ENCODE measurements at places on chromosomes 2 and 18. TPM values are rescaled to one million over a fixed set of nuclear protein-coding genes. Genes with fewer than 3 reads are reported as not detected.

DNA sequence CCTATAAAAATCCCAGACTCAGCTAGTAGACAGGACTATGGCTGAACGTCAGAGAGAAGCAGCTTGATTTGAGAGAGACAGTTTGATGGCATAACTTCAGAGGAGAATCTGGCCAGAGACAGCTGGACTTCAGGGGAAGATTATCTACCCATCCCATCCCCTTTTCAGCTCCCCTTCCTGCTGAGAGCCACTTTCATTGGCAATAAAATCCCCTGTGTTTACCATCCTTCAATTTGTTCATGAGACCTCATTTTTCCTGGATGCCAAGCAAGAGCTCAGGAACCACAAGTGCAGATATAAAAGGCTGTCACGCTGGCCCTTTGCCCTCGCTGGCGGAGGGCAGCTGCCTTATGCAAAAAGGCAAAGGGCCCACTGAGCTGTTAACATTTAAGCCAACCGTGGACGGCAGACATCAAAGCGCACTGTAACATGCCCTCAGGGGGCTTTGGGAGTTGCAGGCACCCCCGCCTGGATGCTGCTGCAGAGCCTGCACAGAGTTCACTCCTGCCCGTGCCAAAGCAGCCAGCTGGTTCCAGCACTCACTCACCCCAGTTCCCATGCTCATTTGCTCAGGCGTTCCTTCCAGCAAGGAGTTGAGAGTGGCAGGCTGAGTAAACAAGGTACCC lies 164.3 kb upstream of the PGAP1 start:
- no peak overlapping the region for H3K4me3 ChIP-seq
- H3K27me3 ChIP-seq, result no peaks in the 10 kb centered on the region
- no peaks in the 10 kb centered on the region for H3K36me3 ChIP-seq
- H3K27ac ChIP-seq, result no peak overlapping the region
- H3K4me1 ChIP-seq, result no peaks in the 10 kb centered on the region
- no peak for DNase-seq

DNA sequence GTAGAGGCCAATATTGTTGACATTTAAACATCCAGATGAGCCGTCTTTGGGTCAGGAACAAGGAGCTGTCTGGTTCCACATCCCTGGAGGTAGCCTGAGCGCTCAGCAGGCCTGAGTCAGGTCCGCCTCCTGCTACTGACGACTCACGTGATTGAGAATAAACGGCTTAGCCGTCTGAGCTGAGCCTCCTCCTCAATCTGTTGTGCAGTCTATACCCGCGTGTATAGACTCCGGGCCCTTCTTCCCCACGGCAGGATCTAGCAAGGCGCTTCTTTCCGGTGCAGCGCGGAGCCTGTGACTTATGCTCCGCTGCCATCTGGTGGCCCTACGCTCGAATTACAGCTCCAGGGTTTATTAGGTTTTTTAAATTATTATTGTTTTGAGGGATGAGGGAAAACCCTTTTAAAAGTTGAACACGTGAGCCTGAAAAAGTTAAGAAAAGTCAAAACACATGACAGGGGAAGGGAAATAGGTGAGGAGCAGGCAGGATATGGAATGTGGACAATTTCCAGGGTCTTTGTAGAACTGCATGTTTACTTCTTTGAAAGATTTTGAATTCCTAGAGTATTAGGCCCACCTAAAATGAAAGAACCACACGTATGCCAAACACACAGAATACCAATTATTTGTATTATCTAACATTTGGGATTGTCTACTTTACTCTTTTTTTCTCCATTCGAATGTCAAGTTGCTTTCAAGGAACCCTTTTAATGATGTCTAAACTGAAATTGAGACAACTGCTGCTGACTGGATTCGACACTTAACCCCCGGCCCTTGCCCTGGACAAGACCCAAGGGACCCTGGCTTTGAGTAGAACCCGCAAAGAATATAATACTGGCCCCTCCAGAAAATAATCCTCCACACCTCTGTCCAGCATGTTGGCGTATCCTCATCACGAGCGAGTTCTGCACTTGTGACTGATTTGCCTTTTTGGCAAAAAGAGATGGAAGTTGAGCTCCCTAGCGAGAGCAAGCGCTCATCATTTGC lies 112.4 kb upstream of the ZNF236 start:
- no peak overlapping the region for H3K4me3 ChIP-seq
- no peaks in the 10 kb centered on the region for H3K27me3 ChIP-seq
- H3K27ac ChIP-seq, result no peak overlapping the region
- no peaks in the 10 kb centered on the region for H3K36me3 ChIP-seq
- no peaks in the 10 kb centered on the region for H3K4me1 ChIP-seq
- peak; percentile 78 for DNase-seq

GRCh38 chr2:45223531-45223930 lies 214.3 kb upstream of the SIX2 start:
- no peak overlapping the region for H3K27ac ChIP-seq
- H3K27me3 ChIP-seq, result peaks cover 3% of the 10 kb centered on the region
- no peak overlapping the region for H3K4me3 ChIP-seq
- H3K36me3 ChIP-seq, result no peaks in the 10 kb centered on the region
- no peak for DNase-seq

GRCh38 chr2:101770726-101771125 lies 73.2 kb downstream of the MAP4K4 start:
- H3K27me3 ChIP-seq, result no peaks in the 10 kb centered on the region

GRCh38 chr2:177024765-177025164 lies 187.8 kb upstream of the HNRNPA3 start:
- no peaks in the 10 kb centered on the region for H3K36me3 ChIP-seq
- H3K4me1 ChIP-seq, result no peaks in the 10 kb centered on the region
- DNase-seq, result no peak
- H3K27me3 ChIP-seq, result no peaks in the 10 kb centered on the region
- H3K4me3 ChIP-seq, result no peak overlapping the region

DNA sequence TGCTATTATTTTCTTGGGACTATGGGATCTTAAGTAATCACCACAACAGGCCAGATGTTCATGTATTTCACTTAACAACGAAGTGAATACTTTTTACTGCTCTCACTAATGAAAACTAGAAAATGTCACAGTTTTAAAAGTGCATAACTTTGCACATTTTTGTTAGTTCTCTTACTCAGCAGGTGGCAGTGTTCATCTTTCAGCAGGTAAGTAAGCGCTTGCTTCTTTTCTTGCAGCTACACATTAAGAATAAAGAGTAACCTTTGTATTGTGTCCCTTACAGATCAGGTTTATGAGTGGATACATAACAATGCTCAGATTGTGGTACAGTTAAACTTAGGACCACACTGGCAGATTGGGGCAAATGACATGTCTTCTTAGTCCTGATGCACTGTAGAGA lies 61.0 kb downstream of the DAW1 start:
- no peaks in the 10 kb centered on the region for H3K36me3 ChIP-seq
- H3K4me3 ChIP-seq, result no peak overlapping the region
- H3K27ac ChIP-seq, result no peak overlapping the region
- H3K27me3 ChIP-seq, result no peaks in the 10 kb centered on the region
- no peak for DNase-seq
- no peaks in the 10 kb centered on the region for H3K4me1 ChIP-seq

GRCh38 chr18:54906331-54907185 lies 52.7 kb downstream of the CCDC68 start:
- H3K4me3 ChIP-seq, result no peak overlapping the region
- no peak for DNase-seq
- H3K4me1 ChIP-seq, result no peaks in the 10 kb centered on the region
- no peaks in the 10 kb centered on the region for H3K36me3 ChIP-seq
- H3K27me3 ChIP-seq, result no peaks in the 10 kb centered on the region

Gene CFAP65
- not detected for total RNA-seq

Gene HRH4
- under 0.01 TPM for total RNA-seq

Gene SLC4A5
- total RNA-seq, result under 0.01 TPM

Gene SNX17
- total RNA-seq, result 152 TPM
